ENCODE measurements at places on chromosomes 11 and 22.

GRCh38 chr11:35144136-35144741 lies 5.3 kb downstream of the CD44 start:
- DNase-seq = no peak

GRCh38 chr11:11335043-11335442 lies 18.0 kb downstream of the CSNK2A3 start:
- no peak for DNase-seq

DNA sequence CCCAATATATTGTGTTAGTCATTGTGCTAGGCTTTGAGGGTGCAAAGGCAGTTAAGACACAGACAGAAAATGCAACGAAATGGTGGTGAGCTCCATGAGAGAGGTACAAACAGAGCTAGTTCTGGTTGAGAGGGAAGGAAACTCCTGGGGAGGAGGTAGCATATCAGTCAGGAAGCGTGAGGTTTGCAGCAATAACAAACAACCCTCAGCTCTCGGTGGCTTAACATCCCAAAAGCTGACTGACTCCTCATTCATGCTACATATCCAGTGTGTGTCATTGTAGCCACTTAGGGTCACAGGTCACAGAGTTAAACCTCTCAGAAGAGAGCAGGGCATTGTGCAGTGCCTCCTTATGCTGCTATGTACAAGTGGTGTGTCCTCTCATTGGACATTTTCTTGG lies 1.7 kb upstream of the ST14 start:
- DNase-seq = no peak

DNA sequence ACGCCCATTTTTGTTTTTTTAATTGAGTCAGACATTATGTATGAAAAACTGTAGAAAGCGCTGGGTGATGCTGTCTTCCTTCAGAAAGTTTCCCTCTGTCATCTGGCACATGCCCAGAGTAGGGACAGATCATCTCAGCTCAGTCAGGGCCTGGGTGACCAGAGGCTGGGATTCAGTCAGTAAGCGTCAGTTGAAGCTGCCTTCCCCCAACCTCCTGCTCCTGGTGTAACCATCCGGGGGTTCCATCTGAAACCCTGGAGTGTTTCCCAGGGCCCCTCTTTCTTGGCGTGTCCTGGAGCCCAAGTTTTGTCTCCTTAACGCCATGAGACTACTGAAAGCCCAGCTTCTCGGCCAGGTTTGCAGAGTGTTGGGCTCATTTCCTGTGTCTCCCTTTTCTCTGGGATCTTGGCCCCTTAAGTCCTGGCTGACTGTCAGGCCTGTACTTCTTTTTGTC lies 10.7 kb downstream of the PPFIA1 start:
- DNase-seq = no peak

GRCh38 chr11:86515297-86516094 lies 140.8 kb downstream of the CCDC81 start:
- DNase-seq = no peak

DNA sequence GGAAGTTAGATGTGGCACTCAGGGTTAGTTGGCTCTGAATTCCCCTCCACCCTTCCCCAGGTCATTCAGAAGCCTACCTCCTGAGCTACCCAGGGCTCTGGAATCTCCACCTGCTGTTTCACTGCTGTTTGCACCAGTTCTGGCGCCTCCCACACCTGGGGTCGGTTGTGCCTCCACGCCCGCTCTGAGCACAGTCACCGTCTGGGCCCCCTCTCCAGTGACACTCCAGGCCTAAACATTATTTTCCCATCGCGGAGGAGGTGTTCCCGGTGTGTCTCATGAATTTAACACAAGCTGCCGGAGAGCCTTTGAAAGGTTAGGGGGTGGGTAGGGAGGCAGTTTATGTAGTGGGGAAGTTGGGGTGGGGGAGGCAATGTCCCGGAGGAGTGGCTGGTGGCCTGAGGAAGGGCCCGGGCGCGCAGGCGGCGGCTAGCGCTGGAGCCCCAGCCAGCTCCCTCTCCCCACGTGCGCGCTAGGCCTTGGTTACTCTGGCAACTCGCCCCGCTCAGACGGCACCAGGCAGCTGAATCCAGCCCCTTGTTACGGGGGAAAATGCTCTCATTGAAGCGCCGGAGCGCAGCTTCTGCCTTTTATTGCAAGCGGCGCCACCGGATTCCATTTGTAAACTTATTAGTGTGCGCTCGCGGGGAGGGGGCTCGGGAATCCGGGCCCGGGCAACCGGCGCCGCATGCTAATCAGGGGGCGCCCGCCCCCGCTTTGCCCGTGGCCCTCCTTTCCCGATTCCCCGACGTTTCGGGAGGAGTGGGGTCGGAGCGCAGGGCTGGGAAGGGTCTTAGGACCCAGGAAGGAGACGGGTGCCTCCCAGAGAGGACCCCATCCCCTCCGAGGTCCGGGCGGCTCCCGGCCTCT lies 52.4 kb downstream of the GRIK4 start:
- no peak for DNase-seq

GRCh38 chr11:32016111-32016510 lies 74.8 kb upstream of the RCN1 start:
- DNase-seq = no peak

DNA sequence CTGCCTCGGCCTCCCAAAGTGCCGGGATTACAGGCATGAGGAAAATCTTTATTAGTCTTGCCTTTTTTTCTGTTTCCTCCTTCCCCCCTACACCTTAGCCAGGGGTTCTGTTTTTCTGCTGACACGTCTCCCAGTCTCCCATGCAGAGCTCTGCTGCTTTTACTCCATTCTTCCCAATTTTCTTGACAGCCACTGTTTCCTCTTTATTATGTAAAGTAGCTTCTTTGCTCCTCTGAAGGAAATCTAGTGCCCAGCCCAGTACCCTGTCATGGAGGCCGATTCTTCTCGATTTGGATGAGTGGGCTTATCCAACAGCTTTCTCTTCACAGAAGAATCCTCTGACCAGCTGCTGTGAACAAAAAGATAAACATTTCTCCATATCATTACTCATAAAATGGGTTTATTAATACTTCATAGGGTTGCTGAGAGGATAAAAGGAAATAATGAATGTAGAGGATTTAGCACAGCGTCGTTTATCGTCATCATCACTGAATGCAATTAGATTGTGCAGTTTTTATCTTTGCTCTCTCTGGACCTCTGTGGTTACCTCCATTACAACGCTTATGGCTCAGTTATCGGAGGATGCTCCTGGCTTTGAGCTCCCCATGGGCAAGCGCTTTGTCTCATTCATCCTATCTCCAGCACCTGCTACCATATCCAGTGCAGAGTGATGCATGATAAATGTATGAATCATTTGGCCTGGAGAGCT lies 375.6 kb upstream of the C11orf87 start:
- DNase-seq = no peak

- no peak for DNase-seq
Measured at GRCh38 chr22:41327124-41327523, 25.8 kb downstream of the ZC3H7B start.

GRCh38 chr22:29912605-29913398 lies 29.8 kb downstream of the MTMR3 start:
- DNase-seq = no peak

DNA sequence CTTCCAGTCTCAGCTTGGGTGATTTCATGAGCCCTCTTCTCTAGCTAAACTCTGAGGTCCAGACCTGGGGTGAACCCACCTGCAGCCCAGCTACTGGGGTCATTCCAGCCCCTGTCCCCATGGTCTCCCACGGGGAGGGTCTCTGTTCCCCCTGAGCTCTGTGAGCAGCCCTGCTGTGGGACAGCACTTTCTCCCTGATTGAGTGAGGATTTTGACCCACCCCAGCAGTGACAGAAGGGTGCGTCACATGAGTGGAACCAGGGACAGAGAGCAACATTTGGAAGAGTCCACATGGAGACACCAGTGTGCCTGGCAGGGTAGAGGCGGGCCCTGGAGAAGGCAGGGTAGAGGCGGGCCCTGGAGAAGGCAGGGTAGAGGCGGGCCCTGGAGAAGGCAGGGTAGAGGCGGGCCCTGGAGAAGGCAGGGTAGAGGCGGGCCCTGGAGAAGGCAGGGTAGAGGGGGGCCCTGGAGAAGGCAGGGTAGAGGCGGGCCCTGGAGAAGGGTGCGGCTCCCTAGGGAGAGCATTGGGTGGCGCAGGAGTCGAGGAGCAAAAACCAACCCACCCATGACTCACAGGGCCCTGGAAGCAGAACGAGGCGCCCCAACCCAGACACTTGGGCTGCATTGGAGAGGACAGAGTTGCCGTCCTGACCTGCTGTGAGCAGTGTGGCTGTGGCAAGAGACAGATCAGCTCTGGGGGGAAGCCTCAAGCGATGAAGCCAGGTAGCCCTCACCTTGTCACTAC lies 227.7 kb upstream of the B3GAT1 start:
- no peak for DNase-seq

- no peak for DNase-seq
Measured at GRCh38 chr11:110092111-110092514, 1.1 kb upstream of the ZC3H12C start.

GRCh38 chr22:44663256-44663999 lies 38.6 kb upstream of the PRR5 start:
- no peak for DNase-seq

DNA sequence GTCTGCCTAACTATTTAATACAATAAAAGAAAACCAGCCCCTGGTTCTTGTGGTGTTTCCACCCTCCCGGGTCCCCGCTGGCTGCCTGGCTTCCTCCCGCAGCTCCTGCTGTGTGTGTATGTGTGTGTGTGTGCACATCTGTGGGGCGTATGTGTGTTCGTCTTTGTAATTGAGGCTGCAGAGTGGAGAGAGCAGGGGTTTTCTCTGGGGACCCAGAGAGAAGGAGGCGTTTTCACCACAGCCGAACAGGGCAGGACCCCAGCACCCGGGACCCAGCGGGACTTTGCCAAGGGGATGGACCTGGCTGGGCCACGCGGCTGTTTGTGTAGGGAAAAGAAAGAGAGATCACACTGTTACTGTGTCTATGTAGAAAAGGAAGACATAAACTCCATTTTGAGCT lies 42.7 kb downstream of the IGLL1 start:
- no peak for DNase-seq

GRCh38 chr22:24107661-24108060 lies 73.6 kb upstream of the SUSD2 start:
- DNase-seq = no peak

- DNase-seq = no peak
Measured at GRCh38 chr11:74102321-74102720, 68.5 kb downstream of the C2CD3 start.

DNA sequence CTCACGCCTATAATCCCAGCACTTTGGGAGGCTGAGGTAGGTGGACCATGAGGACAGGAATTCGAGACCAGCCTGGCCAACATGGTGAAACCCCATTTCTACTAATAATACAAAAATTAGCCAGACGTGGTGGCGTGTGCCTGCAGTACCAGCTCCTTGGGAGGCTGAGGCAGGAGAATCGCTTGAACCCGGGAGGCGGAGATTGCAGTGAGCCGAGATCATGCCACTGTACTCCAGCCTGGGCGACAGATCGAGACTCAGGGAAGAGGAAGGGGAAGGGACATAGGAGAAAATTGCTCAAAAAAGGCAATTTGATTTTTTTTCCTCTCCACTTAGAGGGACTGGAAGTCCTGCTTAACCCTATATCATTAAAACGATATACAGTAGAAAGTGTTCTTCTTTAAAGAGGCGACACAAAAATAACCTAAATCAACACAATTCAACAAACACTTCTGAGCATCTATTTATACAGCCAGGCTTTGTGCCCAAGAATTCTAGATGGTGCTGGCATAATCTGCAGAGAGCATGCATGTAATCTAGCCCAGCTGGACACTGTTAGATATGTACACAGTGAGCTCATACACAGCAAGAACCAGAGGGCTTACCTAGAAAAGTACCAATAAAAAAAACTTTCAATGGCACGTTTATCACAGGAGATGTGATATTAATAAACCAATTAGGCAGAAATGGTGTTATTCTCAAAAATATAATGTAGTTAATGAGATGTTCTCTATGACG lies 20.9 kb upstream of the DENND5A start:
- DNase-seq = no peak

DNA sequence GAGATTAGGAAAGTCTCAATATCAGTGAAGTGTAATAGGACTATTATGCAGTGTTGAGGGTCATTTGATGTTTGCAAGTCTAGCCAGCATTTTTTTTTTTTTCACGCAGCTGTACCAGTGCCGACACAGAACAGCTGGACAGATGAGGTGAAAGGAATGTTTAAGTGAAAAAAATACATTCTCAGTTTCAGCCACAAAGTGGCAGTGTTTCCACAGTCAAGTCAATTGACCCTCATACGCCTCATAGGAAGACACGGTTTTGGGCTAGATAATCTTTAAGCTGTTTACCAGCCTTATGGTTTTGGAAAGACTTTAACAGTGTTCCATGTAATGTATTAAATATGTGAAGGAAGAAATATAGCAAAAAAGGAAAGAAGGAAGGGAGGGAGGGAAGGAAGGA lies 349.9 kb upstream of the ANO3 start:
- DNase-seq = no peak

DNA sequence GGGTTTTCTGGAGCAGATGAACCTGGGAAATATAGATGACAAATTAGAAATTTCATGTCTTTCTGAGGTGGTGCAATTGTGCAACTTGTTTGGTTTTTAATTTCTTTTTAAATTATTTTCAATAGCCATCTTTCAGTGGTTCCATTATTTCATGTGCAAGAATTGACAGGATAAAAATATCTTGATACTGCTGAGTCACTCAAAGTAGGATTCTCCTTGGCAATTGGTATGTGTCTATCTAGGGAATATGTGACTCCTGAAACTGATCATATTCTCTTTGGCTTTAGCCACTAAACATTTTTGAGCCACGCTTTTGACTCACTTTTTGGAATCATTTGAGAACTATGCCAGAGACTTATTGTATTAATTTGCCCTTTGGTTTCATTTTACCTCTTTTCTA lies 331.5 kb downstream of the KCNA4 start:
- no peak for DNase-seq

GRCh38 chr11:9569588-9570164 lies 3.8 kb upstream of the WEE1 start:
- DNase-seq = no peak

GRCh38 chr11:96051820-96052219 lies 127.9 kb upstream of the MTMR2 start:
- DNase-seq = no peak

- DNase-seq = no peak
Measured at GRCh38 chr11:103636232-103636631, 400.2 kb upstream of the DDI1 start.

- DNase-seq = no peak
Measured at GRCh38 chr22:28246397-28246796, 327.3 kb upstream of the PITPNB start.

- DNase-seq = no peak
Measured at GRCh38 chr11:115220423-115220822, 283.8 kb downstream of the CADM1 start.

- DNase-seq = no peak
Measured at GRCh38 chr11:62708793-62709192, 1.3 kb downstream of the GNG3 start.

GRCh38 chr11:68331338-68331947 lies 19.1 kb downstream of the LRP5 start:
- DNase-seq = no peak

- no peak for DNase-seq
Measured at GRCh38 chr11:123549926-123550917, 104.2 kb downstream of the SCN3B start.

DNA sequence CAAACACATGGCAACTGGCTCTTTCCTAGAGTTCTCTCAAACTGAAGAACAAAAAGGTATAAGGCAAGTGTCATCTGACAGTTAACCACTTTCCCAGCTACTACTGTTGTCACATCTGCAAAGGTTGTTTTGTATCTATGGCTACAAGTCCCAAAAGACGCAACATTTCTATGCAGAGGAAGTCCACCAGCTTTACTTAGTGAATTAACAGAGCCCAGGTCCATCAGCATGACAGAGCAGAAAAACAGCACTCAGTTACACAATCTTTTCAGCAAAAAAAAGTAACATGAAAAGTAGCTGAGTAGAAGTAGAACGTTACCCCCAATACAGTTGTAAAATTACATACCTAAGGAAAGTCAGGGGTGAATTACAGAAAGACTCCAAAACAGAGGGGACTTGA lies 12.1 kb downstream of the CPSF7 start:
- DNase-seq = no peak
